ENCODE measurements at places on chromosomes 2 and 18.

DNA sequence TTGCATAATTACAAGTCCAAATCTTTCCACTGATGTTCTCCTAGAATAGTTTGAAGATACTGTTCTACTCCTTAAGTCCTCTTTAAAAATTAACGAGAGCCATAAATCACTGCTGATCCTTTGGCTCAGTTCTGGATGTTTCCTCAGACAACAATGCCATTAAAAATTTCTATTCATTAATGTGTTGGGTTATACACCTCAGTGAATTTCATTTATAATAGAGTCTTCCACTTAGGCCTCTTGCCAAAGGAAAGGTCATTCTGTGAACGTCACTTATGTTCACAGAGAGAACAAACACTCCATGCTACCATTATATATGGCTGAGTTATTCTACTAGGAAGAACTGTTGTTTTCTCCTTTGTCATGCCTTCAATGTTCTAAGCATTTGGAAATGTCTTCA, 1472.3 kb upstream of the CELF4 start:
- no peak for ATAC-seq
- no peak overlapping the region for H3K27ac ChIP-seq
- H3K27me3 ChIP-seq: no peaks in the 10 kb centered on the region
- no peak overlapping the region for H3K4me3 ChIP-seq

DNA sequence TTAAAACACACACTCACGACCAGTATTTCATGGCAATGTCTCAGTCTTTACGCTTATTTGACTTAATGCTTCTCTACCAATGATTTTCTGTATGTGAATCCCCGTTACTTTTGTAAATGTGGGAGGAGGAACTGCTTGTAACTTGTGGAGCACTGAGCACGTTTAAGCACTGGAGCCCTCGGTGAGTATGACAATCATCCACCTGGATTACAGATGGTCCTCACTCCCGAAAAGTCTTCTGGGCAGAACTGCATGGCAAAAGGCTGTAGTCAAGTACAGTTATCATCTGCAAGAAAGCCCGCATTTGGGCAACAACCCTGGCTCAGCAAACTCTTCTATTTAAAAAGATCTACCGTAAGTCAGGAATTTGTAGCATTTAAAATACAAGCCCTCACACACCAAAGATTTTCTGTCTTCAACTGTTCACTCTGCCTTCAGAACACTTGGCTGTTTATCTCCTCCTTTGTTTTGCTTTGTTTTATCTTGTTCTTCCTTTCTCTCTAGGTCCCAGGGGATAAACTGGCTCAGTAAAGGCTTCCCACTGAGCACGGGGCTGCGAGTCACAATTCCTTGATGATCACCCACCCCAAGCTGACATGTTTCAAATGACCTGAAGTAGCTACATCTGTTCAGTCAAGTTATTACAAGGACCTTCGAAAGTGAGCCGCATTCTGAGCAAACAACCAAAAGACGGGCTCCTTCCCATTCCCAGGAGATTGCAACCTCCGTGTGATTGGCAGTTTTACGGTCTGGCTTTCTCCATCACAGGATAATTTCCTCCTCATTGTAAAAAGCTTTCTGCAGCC, 102.2 kb downstream of the DLGAP1 start:
- no peak for ATAC-seq
- H3K27ac ChIP-seq: no peak overlapping the region
- H3K4me1 ChIP-seq: no peaks in the 10 kb centered on the region
- no peaks in the 10 kb centered on the region for H3K27me3 ChIP-seq
- H3K4me3 ChIP-seq: no peak overlapping the region

DNA sequence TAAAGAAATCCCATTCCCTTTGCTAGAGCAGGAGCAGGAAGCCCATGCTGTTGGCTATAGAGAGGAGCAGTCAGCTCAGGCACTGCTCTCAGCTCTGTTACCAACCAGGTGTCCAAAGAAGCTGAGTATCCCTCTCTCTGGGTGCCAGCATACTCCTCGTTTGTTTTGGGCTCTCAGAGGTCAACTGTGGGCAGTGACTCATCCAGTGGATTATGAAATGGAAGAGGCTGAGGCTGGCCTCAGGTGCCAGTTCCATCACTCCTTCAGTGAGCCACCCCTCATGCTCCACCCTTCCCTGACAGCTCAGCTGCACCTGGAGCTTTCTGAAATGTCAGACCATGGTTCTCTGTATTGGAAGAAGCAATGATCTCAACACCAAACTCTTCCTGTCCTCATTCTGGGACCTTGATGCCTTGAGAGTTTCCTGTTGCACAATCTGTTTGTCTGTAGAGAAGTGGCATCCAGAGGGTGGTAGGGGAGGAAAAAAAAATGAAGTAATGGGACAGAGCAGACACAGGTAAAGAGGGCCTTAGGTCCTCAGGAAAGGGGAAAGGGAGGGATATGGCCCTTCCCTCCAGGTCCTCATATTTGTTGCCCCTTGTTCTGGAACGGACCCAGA, 31.2 kb upstream of the EN1 start:
- H3K36me3 ChIP-seq: no peaks in the 10 kb centered on the region
- peaks cover 35% of the 10 kb centered on the region for H3K27me3 ChIP-seq
- H3K4me3 ChIP-seq: no peak overlapping the region
- no peak overlapping the region for H3K27ac ChIP-seq
- peaks cover 15% of the 10 kb centered on the region for H3K4me1 ChIP-seq
- ATAC-seq: no peak

DNA sequence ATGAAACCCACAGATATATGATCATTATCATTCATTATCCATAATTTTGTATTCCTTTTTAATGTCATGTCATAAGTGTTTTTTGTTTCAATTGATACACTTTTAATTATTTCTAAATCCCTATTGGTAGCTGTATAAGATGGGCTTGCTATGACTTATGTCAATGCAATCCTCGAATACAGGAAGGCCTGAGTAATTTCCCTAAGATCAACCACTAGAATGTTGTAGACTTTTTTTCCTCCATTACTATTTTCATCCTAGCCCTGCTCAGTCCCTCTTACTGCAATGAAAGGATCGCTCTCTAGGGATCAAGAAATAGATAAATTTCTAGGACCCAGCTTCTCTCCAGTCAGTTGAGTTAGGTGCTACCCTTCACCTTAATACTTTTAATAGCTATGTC, 186.3 kb downstream of the KCNE4 start:
- H3K36me3 ChIP-seq: no peaks in the 10 kb centered on the region
- H3K27me3 ChIP-seq: no peaks in the 10 kb centered on the region
- H3K4me1 ChIP-seq: no peaks in the 10 kb centered on the region
- H3K27ac ChIP-seq: no peak overlapping the region

DNA sequence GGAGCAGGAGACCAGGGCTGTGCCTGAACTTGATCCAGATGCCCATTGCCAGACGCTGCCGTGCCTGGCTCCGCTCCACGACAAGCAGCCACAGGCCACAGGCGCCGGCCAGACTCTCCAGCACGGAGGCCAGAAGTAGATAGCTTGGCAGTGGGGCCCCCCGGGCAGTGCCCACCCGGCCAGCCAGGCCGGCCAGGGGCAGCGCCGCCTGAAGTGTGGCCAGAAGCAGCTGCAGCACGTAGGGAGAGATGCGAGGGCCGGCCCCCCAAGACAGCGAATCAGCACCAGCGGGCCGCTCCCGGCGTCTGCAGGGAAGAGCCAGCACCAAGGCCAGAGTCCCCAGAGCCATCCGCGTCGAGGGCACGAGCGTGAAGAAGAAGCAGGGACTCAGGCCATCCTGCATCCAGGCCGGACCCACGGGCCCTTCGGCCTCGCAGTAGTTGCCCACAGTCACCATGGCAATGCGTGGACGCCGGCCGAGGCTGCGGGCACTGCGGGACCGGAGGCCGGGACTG, 484 bp downstream of the ABCB6 start:
- no peaks in the 10 kb centered on the region for H3K27me3 ChIP-seq
- peak overlapping the region; percentile 93 for H3K27ac ChIP-seq
- H3K4me1 ChIP-seq: peaks cover 8% of the 10 kb centered on the region
- peak; percentile 59 for ATAC-seq
- H3K36me3 ChIP-seq: peaks cover 96% of the 10 kb centered on the region
- H3K4me3 ChIP-seq: peak overlapping the region; percentile 93

- H3K27ac ChIP-seq: no peak overlapping the region
- H3K4me3 ChIP-seq: no peak overlapping the region
- no peaks in the 10 kb centered on the region for H3K36me3 ChIP-seq
- ATAC-seq: no peak
Observed at GRCh38 chr2:95578539-95578938, 13.3 kb upstream of the TRIM43 start.

DNA sequence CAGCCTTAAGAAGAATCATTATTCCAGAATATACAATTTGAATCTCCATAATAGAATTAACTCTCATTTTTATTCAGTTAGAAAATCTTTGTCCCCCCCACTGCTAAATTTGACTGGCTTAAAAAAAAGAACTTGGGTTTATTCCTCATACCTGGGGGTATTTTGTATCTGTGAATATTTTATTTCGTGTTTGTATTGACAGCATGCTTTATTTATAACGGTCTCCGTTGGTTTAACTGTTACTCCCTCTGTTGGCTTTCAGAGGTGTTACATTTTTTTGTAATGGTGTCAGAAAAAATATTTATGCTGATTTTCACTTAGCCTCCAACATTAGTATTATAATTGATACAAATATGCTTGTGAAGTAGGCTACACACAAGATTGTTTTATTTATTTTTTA, 109.1 kb downstream of the HAUS1 start:
- no peaks in the 10 kb centered on the region for H3K27me3 ChIP-seq
- peaks cover 50% of the 10 kb centered on the region for H3K4me1 ChIP-seq
- H3K4me3 ChIP-seq: peak overlapping the region; percentile 26
- H3K36me3 ChIP-seq: peaks cover 40% of the 10 kb centered on the region

DNA sequence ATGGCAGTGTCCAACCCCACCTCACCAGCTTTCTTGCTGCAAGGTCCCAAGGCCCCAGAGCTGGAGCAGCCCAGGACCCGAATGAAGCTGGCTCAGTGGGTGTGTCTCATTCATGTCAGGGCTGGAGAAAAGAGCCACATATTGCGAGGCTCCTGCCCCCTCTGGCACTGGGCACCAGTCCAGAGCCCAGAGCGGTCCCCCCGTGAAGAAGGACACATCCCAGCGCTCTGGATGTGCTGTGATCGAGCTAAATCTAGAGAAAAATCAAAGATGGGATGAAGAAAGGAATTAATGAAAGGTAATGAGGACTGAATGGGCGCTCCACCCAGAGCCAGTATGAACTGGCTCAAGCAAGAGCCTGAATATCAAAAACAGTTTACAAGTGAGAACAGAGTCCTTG, 13.3 kb upstream of the MPV17 start:
- peaks cover 89% of the 10 kb centered on the region for H3K36me3 ChIP-seq
- no peak overlapping the region for H3K4me3 ChIP-seq
- peak overlapping the region; percentile 22 for H3K27ac ChIP-seq
- no peaks in the 10 kb centered on the region for H3K27me3 ChIP-seq
- no peak for ATAC-seq
- H3K4me1 ChIP-seq: no peaks in the 10 kb centered on the region

DNA sequence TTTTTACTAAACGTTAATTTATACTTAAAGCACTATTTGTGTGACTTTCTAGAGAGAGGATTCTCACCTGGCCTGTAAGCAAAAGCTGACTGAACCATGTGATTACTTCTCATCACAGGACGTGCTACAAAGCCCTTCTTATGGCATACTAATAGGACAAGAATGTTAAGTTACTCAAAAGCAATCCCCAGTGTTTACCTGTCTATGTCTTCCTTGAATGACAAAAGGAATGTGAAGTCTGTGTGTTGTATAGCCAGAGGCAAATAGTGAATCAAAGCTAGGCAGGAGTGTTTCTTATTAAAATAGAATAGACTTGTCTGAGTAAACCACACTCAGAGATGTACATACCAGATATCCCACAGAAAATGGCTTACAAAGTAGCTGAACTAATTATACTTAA, 1465.5 kb downstream of the SUCLG1 start:
- no peaks in the 10 kb centered on the region for H3K4me1 ChIP-seq
- H3K27ac ChIP-seq: no peak overlapping the region
- no peaks in the 10 kb centered on the region for H3K27me3 ChIP-seq
- H3K4me3 ChIP-seq: no peak overlapping the region
- H3K36me3 ChIP-seq: no peaks in the 10 kb centered on the region

DNA sequence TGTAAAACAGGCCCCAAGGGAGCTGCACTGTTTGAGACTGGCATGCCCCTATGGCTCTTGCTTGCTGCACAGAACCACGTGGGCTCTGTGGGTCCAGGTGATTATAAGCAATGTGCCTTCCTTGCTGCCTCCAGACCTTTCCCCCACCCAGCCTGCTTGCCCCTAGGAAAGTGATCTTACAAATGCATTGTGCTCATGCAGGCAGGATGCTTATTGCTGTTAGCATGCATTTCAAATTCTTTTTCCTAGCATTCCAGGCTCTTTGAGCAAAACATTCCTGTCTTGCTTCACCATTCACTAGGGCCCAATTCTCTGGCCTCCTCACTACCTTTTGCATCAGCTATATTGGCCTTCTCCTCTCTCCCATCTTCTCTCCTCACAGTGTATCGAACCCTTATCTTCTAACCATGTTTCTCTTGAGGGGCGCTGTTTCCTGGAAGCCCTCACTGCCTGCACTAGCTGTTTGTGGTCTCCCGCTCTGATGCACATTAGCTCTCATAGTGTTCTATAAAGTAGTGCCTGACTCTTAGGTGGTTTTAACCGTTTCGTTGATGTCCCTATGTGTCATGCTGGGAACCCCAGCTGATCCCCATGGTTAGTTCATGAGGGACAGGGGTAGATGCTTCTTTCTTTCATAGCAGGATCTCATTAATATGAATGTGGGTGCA, 152.9 kb upstream of the EPAS1 start:
- H3K4me1 ChIP-seq: peaks cover 7% of the 10 kb centered on the region
- ATAC-seq: peak; percentile 67
- no peak overlapping the region for H3K4me3 ChIP-seq
- peaks cover 5% of the 10 kb centered on the region for H3K36me3 ChIP-seq
- no peaks in the 10 kb centered on the region for H3K27me3 ChIP-seq
- no peak overlapping the region for H3K27ac ChIP-seq

GRCh38 chr18:62366992-62367391, 41.9 kb downstream of the TNFRSF11A start:
- ATAC-seq: no peak
- H3K27me3 ChIP-seq: peaks cover 2% of the 10 kb centered on the region
- H3K27ac ChIP-seq: peak overlapping the region; percentile 50
- peaks cover 20% of the 10 kb centered on the region for H3K4me1 ChIP-seq
- peaks cover 30% of the 10 kb centered on the region for H3K36me3 ChIP-seq
